Caco-2 (cell line): ENCODE measurements at places on chromosomes 16 and 17. TPM values are rescaled to one million over a fixed set of nuclear protein-coding genes. Genes with fewer than 3 reads are reported as not detected.
A peak's percentile ranks its signal among the peaks of the same experiment; 100 is the strongest.

- DNase-seq = no peak
Measured at GRCh38 chr17:19495828-19496528, 37.7 kb upstream of the SLC47A1 start.

The TGFB1I1 gene
- 9.3 and 10.0 TPM in 2 replicates for total RNA-seq

GRCh38 chr17:65103431-65103830 lies 33.7 kb upstream of the RGS9 start:
- no peak for DNase-seq

The RDM1 gene
- total RNA-seq = 9.9 and 12.9 TPM in 2 replicates

The ATXN1L gene
- 40.6 and 44.8 TPM in 2 replicates for total RNA-seq

The TTC19 gene
- total RNA-seq = 20.2 and 21.9 TPM in 2 replicates

The DRC3 gene
- total RNA-seq = 1.6 and 2.1 TPM in 2 replicates

DNA sequence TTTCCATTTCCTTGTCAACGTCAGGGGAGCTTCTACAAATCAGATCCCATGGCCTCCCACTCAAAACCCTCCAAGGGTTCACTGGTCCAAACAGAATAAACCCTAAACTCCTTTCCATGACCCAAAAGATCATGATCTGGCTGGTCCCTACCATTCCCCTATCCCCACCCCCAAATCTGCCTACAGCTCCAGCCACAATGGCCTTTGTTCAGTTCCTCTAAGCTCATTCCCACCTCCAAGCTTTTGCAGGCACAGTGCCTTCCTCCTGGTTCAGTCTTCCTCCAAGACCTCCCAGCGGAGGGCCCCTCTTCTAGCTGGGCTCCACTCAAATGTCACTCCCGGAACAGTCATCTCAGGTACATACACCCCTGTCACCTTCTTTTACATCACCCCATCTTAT lies 2.0 kb downstream of the GPRC5B start:
- DNase-seq = no peak

DNA sequence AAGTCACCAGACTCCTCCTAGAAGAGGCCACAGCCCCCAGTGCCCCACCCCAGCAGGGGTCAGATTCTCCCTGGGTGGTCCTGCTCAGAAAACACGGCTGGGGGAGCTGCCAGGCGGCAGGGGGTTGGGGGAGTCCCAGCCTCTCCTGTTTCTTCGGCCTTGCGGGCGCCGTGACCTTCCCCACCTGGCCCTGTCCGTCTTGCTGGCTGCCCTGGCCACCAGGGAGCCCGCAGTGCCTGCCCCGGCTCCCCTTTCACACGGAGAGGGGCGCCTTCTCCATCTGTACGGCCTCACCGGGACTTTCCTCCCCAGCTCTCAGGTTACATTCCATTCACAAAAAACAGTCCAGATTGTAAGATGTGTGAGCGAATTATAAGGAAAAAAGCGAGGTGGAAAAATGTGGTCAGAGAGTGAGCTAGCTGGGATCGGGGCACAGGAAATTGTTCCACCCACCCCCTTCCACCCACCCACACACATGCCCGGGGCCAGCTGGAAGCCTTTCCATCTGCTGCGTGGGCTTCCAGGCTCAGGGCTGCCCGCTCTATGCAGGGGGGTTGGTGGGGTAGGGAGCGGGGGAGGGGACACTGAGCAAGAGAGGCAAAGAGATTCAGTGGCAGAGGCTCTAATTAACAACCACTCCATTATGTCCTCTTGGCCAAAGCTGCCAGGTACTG lies 14.6 kb upstream of the CIBAR2 start:
- no peak for DNase-seq

The LPCAT2 gene
- total RNA-seq = 20.7 and 25.2 TPM in 2 replicates

DNA sequence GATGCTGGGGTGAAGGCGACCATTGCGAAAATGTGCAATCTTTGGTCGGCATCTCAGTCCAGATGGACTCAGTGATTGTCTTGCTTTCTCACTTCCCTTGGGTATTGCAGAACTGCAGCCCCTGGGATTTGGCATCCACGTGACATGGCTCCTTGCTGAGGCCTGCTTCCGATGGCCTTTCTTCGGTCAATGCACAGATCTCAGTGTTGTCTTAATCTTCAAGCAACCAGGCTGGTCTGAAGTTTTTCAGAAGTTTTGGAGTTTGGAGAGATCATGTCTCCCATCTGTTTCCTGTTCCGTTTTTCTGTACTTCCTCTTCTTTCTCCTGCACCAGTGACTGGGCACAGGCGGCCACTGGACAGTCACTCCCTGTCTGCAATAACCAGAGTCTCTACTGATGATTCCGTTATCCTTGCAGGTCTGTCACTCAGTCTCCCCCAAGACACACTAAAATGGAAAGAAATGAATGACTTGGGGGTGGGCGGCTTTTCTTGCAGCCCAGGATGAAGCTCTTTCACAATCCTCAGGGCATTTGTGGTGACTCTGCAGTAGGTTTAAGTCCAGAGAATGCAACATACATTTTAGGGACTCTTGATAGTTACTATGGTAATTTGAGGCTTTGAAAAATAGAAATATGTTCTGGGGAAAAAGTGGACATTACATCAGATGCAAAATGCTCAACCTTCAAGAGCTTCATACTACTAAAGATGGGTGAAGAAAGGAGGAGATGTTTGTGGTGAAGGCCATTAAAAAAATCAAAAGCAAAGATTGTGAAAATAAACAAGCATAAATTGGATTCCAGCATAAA lies 106.3 kb upstream of the ZFHX3 start:
- no peak for DNase-seq

DNA sequence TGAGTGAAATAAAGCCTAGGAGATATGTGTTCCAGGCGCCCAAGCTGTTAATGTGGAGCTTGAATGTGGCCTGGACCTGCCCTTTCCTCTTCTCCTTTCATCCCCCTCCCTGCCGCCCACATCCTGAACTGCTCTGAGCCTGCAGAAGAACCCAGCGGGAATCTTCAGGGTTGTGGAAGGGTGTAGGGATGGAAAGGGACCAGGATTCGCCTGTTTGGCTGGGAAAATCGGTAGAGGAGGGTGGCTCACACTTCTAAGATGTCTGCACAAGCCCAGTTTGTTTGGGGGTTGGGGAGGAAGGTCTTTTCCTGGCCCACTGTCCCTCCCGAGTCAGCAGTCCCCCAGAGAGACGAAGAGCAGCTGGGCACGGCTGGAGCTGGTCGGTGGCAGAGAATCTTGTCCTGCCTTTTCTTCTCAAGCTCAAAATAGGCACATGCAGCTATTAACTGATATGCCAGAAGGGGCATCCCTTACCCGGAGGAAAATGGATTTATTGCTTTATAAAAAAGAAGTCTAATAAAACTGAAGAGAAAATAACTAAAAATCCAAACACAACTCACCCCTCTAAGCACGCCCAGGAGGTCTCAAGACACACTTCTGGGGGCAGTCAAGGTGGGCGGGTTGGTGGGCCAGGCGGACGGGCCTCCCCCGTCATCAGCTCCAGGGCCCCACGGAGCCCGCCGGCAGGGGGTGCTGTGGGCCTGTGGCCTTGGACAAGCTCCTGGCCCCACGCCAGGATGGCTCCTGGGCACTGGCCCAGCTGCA lies 11.5 kb upstream of the PITPNA start:
- peak; percentile 61 for DNase-seq

- DNase-seq = peak; percentile 61
Measured at GRCh38 chr17:54891176-54891821, 9.4 kb upstream of the TOM1L1 start.

The PRR29 gene
- total RNA-seq = not detected in 2 replicates

The CCL18 gene
- not detected in 2 replicates for total RNA-seq

DNA sequence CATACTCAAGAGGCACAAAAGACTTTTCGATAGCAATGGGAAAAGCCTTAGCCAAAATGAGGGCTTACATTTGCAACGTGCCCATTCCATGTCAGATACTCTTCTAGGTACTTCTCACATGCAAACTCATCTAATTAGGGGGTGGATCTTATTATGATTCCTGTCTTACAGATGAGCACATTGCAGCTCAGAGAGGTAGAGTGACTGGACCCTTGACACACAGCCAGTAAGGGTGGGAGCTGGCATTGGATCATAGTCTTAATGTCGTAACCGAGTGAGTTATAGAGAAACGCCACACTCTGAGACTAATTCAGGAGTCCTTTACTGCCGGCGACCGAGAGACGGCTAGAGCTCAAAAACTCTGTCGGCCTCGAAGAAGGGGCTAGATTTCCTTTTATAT lies 78.8 kb upstream of the GRIN2A start:
- DNase-seq = no peak

The NPIPB9 gene
- 0.45 and 0.77 TPM in 2 replicates for total RNA-seq

The KRT28 gene
- not detected in 2 replicates for total RNA-seq

DNA sequence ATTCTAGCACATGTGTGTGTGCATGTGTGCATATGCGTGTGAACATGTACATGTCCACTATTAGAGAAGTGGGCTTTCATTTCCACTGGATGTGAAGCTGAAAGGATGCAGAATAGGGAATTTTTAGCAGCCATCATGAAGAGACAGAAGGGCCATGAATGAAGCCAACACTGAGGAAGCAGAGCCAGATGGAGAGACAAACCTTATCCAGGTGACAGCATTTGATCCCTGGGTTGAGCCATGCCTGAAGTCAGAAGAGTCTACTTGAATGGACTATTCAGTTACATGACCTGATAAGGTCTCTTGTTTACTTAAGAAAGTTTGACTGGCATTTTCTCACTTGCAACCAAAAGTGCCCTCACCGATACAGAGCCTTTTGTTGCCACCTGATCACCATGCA lies 88.4 kb downstream of the ASIC2 start:
- DNase-seq = no peak

DNA sequence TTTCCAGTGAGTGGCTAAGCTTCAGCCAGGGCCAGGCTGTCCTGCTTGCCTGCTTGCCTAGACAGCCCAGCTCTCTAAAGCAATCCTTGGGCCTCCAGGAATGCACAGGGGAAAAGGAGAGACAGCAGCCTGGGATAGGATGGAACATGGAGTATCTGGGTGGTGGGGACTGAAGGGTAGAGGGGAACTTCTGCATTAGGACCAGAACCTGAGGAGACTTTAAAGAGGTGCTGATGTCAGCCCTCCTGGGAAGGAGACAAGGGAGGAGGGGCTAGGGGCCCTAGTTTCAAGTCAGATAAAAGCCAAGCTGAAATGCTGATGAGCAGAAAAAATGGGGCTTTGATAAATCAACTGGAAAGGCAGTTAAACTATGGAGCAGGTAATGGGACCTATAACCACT lies 1.8 kb downstream of the HOXB7 start:
- no peak for DNase-seq

DNA sequence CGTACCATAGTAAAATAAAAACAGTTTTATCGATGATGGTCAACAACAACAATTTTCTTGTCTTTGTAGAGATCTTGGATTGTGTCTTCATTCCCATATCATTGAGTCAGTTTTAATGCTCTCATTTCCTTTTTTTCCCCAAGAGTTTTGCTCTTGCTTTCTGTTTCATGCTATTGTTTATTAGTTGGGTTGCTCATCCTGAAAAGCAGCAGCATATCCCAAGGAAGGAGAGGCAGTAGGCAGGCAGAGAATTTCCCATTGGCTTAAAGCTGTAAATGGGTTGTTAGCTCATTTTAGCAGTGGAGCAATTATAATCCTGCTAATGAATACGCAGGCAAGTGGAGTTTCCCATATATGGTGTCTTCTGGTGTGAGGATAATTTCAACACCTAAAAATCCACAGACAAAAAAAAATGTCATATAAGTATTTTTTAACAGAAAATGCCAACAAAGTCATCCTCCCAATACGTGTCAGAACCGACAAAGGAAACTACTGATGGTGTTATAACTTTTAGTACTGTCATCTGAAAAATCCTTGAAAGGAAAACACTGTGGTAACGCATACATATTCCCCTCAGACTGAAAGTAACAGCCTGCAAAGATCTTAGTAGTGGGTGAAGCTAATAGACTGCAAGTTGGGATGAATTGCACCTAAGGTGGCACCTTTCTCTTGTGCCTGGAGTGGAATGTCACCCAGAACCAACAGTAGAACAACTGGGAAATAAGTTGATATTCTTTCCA lies 218.3 kb downstream of the FTO start:
- no peak for DNase-seq

DNA sequence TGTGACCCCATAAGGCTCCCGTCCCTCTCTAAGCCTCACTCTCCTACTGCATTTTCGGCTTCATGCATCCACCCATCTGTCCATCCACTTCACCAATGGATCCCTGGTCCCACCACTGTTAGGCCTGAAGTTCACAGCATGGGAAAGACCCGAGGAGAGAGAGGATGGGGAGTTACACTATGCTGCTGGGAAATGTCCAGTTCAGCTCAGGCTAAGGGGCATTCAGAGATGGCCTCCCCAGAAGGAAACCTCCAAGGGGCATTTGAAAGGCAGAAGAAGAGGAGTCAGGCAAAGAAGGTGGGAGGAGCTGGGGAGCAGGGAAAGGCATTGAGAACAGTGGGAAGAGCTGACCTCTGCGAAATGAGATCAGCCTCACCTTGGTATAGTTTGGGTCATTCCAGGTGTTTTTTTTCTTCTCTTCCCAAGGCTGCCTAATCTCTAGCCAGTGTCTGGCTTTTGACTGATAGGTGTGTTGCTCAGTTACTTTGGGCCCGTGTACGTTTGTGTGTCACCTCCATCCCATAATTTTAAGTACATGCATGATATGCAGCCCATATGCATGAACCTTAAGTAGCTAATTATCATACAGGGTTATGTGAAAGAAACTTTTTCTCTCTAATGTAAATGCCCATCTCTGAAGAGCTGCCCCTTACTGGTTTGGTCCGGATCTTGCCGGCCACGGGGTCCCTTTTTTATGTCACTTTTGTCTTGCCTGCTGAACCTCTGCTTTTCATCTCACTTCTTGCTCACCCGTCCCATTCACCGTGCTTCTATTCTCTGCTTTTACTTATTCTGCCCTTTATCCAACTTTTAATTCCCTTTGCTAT lies 11.6 kb upstream of the DRC7 start:
- no peak for DNase-seq

DNA sequence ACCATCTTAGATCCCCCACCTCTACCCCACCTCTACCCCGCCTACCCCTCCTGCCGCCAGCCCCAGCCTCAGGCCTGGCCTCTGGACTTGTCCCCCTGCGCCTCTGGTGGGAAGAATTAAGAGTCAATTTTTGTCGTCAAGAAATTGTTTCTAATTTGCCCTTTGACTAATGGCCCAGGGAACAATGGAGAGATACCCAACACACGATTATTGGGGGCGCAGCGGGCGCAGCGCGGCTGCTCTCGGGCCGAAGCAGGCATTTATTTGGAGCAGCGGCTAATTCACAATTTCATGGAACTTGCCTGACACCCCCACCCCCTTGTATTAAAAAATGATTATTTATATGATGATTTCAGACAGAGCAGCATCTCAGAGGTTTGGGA lies 4.4 kb upstream of the BAHCC1 start:
- no peak for DNase-seq

The KRTAP4-4 gene
- not detected in 2 replicates for total RNA-seq
